Stimulated activated CD4-positive, alpha-beta T cell treated with anti-CD3 and anti-CD28 coated beads, Interleukin-12 subunit alpha, Interleukin-12 subunit beta, amount 100 ng/mL, for 24 hours (primary cell): ENCODE measurements at places on chromosomes 2 and 18.

DNA sequence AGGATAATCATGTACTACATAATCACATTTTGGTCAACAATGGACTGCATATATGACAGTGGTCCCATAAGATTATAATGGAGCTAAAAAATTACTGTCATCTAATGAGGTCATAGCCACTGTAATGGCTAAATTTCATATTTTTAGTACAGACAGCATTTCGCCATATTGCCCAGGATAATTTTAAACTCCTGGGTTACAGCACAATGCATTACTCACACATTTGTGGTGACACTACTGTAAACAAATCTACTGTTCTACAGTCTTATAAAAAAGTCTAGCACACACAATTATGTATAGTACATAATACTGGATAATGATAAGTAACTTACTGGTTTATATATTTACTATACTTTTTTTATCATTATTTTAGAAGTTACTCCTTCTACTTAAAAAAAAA, 12.8 kb downstream of the EIF2AK2 start:
- DNase-seq = no peak

- DNase-seq = no peak
These were observed at the start of gene TXNDC2 for GRCh38 chr18:9885170-9886004. Gene TXNDC2 (plus strand): TSS chr18:9885973. CDS start chr18:9886681, 708 bp downstream.

GRCh38 chr2:183031911-183032794, 6.1 kb downstream of the NCKAP1 start:
- DNase-seq = no peak

DNA sequence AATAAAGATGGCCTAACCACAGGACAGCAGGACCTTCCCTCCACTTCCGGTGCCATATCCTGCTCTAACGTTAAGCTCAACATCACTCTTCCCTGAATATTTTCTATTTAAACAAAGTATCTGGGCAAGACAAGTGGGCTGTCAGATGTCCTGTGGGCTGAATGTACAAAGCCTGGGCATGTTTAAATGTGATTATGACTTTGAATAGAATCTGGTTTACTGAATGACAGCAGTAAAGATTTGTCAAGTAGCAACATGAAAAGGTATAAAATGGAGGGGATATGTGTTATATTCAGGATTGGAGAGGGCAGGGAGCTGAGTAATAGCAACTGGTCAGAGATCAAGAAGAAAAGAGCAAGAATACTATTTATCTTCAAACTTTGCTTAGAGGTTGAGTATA, 540.9 kb downstream of the NRXN1 start:
- DNase-seq = no peak

GRCh38 chr2:98127229-98127989, 40.4 kb downstream of the VWA3B start:
- no peak for DNase-seq

DNA sequence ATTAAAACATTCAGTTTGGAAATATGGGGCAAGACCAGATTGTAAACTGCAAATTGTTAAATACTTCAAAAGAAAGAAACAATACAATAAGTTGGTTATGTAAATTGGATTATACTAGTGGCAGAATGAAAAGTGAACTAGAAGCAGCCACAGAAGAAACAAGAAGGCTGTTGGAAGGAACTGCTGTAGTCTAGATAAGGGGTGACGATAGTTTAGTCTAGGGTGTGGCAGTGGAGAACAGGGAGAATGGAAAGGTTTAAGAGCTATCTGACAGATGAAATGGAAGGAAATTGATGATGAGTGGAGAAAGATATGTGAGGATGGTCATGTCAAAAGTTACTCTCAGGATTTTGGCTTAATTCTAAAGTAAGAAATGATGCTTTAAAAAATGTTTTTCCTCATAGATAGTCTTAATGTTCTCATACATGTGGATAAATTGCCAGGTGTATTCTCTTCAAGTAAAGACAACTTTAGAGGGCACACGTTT, 179.7 kb downstream of the GPD2 start:
- DNase-seq = no peak

DNA sequence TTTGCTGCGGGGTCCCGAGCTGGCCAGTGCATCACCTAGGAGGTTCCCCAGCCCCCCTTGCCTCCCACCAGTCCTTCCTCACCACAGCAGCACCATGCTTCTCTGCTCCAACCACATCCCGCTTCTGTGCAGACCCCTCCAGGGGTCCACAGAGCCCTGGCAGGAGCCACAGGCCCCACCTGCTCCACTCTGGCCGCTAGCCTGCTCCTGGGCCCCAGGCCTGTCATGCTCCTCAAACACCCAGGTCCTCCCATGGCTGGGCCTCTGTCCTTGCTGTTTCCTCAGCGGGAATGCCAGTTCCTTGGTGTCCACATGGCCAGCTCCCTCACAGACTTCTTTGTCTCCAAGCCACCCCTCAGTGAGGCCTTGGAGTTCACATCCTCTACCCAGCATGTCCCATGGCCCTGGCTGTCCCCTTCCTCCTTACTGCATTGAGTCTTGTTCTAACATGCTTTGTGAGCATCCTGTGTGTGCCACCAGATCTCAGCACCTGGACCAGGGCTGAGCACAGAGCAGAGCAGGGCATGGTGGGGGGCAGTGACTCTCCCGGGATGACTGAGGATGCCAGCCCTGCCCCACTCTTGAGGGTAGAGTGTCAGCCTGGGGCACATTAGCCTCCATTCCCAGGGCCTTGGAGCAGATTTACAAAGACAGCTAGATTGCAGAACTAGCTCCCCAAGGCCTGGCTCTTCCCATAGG, 201.0 kb upstream of the HS6ST1 start:
- DNase-seq = no peak

DNA sequence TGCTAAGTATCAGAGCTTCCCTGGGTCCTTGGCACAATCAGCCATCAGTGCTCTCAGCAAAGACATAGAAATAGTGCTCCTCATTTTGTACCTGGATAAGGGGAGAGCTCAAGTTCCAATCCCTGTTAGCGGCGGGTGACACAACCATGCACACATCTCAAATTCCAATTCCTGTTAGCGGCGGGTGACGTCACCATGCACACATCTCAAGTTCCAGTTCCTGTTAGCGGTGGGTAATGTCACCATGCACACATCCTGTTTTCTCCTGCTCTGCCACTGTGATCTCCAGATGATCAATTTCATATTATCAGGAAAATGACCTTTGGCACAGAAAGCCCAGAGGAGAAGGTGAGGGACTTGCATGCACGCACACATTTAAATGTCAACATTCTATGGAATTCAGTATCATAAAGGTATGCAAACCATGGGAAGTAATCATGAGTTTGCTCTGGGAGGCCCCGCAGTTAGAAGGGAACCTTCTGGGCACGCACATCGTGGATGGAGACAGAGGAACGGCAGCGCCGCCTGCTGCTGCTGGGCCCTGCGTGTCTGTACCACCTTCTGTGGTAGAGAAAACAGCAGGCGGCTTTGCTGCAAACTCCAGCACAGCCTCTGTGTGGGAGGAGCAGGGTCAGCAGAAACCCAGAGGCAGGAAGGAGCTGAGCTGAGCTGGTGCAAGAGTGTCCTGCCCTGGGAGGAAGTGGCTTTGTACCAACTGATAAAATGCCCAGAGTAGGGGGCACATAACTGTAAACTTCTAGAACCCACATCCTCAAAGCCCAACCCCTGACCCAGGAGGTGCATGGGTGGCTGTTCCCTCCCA, 77.8 kb downstream of the MBP start:
- DNase-seq = peak; percentile 66

GRCh38 chr2:45117383-45117782, 108.1 kb upstream of the SIX2 start:
- no peak for DNase-seq
